ENCODE measurements at places on chromosomes 7 and 10. TPM values are rescaled to one million over a fixed set of nuclear protein-coding genes. Genes with fewer than 3 reads are reported as not detected.

The BET1 gene
- 16.1 TPM for total RNA-seq

The SEMA3C gene
- total RNA-seq, result 33.8 TPM

The KEL gene
- 3.1 TPM for total RNA-seq

The BLNK gene
- 7.1 TPM for total RNA-seq

The SFRP4 gene
- total RNA-seq, result 12.2 TPM

The FRMD4A gene
- 71.2 TPM for total RNA-seq

The ASAH2 gene
- 0.61 TPM for total RNA-seq

- DNase-seq, result no peak
- no peaks in the 10 kb centered on the region for H3K4me1 ChIP-seq
- H3K27me3 ChIP-seq, result no peaks in the 10 kb centered on the region
- no peak overlapping the region for H3K27ac ChIP-seq
Observed at GRCh38 chr7:41206267-41206666, 496.6 kb downstream of the INHBA start.

- no peak for DNase-seq
- no peaks in the 10 kb centered on the region for H3K36me3 ChIP-seq
- H3K27me3 ChIP-seq, result no peaks in the 10 kb centered on the region
- no peak overlapping the region for H3K4me3 ChIP-seq
- no peak overlapping the region for H3K27ac ChIP-seq
- no peaks in the 10 kb centered on the region for H3K4me1 ChIP-seq
Observed at GRCh38 chr10:8979976-8980375, 925.5 kb downstream of the GATA3 start.

GRCh38 chr7:67006965-67007364 lies 10.3 kb downstream of the TYW1 start:
- H3K27me3 ChIP-seq, result no peaks in the 10 kb centered on the region
- H3K27ac ChIP-seq, result no peak overlapping the region
- H3K4me3 ChIP-seq, result no peak overlapping the region
- peaks cover 4% of the 10 kb centered on the region for H3K36me3 ChIP-seq
- no peak for DNase-seq

DNA sequence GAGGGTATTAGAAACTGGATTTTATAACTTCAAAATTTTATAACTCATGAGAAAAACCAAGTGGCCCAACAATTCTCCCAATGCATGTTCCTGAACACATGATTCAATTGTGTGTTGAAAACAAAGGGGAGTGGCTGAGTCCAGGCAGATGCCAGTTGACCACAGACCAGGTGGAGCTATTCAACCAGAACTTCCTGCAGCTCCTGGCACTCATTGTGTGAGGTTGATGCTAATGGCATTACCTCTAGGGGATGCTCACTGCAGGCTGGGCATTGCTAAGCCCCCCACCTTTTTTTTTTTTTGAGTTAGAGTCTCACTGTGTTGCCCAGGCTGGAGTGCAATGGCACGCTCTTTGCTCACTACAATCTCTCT lies 20.3 kb downstream of the MYOF start:
- peak overlapping the region; percentile 93 for H3K27ac ChIP-seq
- H3K4me3 ChIP-seq, result no peak overlapping the region
- H3K4me1 ChIP-seq, result peaks cover 81% of the 10 kb centered on the region
- DNase-seq, result peak; percentile 67
- no peaks in the 10 kb centered on the region for H3K36me3 ChIP-seq

GRCh38 chr7:25861164-25861496 lies 290.9 kb upstream of the NFE2L3 start:
- no peaks in the 10 kb centered on the region for H3K36me3 ChIP-seq
- no peak overlapping the region for H3K27ac ChIP-seq

DNA sequence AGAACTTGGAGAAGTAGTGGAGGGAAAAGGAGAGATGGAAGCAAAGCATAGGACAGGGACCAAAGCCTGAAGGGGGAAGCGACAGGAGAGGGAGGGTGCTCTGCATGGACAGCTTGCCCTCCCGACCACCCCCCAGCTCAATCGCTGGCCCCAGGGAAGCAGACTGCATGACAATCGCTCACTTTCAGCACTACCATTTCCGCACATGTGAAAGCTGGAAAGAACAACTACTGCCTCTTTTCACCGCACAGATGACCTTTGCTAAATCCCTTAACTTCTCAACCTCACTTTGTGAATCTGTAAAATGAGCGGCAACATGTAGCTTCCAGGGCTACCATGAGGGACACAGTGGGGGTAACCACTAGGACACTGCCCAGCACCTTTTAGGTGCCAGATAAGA lies 17.1 kb downstream of the VOPP1 start:
- H3K4me1 ChIP-seq, result peaks cover 24% of the 10 kb centered on the region
- no peak overlapping the region for H3K27ac ChIP-seq
- peaks cover 4% of the 10 kb centered on the region for H3K36me3 ChIP-seq
- no peaks in the 10 kb centered on the region for H3K27me3 ChIP-seq
- DNase-seq, result no peak

DNA sequence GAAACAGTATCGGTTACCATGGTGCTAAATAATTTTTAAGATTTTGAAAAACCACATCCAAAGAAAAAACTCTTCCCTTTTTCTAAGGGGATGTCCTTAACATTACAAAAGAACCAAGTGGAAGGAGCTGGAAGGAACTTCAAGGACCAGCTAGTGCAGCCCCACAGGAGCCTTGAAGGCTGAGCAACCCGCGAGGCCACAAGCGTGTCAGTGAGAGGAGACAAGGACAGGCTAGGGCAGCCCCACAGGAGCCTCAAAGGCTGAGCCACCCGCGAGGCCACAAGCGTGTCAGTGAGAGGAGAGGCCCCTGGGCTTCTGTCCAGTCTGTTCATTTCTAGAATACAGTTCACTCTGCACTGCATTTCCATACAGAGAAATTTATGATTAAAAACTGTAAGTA lies 80.1 kb upstream of the ATP6V0A4 start:
- H3K27me3 ChIP-seq, result no peaks in the 10 kb centered on the region
- H3K4me3 ChIP-seq, result no peak overlapping the region
- no peaks in the 10 kb centered on the region for H3K4me1 ChIP-seq
- DNase-seq, result peak; percentile 31

DNA sequence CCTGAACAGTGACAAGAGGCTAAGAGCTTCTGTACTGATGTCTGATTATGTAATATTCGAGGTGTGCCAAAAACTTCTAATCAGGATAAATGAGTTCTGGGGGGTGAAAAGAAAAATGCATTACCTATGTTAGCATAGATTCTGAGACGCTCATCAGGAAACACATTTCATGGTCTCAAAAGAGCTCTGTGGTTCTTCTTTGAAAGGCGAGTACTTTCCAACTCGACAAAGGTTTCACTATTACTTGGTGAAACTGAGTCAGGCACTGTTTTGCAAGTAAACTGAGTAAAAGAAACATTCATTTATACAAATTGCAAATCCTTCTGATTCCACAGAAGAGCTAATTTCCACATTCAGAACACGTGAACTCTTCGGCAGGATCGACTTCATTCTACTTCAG lies 523.2 kb downstream of the GATA3 start:
- no peaks in the 10 kb centered on the region for H3K36me3 ChIP-seq
- no peak for DNase-seq
- no peak overlapping the region for H3K4me3 ChIP-seq

DNA sequence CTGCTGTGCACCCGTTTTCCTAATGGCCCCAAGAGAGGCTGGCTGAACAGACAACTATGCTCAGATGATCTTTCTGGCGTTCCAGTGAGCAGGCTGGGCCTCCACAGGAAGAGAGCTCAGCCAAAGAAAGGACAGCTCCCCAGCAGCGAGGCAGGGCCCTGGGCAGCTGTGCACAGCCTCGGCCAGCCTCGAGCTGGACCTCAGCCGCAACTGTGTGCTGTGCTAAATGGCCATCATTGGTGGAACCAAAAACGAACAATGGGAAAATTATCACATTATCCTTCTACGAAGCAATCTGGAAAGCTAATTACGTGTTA lies 97.5 kb downstream of the CTBP2 start:
- no peak for DNase-seq
- H3K27ac ChIP-seq, result peak overlapping the region; percentile 69
- H3K4me1 ChIP-seq, result peaks cover 77% of the 10 kb centered on the region
- H3K4me3 ChIP-seq, result no peak overlapping the region
- H3K36me3 ChIP-seq, result peaks cover 5% of the 10 kb centered on the region
- H3K27me3 ChIP-seq, result no peaks in the 10 kb centered on the region

DNA sequence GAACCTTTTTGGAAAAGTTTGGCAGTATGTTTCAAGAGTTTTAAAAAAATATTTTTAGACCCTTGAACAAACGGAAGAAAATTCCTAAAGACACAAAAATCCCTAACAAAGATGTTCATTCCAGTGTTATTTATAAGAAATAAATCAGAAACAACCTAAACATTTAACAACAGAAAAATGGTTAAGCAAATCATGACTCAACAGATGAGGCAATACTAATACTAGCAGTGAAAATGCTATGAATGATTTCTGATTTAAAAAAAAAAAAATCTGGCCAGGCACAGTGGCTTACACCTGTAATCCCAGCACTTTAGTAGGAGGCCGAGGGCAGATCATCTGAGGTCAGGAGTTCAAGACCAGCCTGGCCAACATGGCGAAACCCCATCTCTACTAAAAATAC lies 61.0 kb downstream of the ARHGAP12 start:
- H3K27ac ChIP-seq, result no peak overlapping the region
- H3K4me1 ChIP-seq, result peaks cover 34% of the 10 kb centered on the region
- H3K36me3 ChIP-seq, result no peaks in the 10 kb centered on the region
- DNase-seq, result no peak
- H3K27me3 ChIP-seq, result no peaks in the 10 kb centered on the region

All from upper lobe of left lung (tissue), 6 donors.